Activated CD8-positive, alpha-beta memory T cell treated with anti-CD3 and anti-CD28 coated beads, Interleukin-2, amount 50 U/mL, for 4 hours (primary cell): ENCODE measurements at places on chromosomes 1 and 21.

GRCh38 chr21:40120940-40121575 is 253.8 kb downstream of the PCP4 start:
- DNase-seq: no peak

DNA sequence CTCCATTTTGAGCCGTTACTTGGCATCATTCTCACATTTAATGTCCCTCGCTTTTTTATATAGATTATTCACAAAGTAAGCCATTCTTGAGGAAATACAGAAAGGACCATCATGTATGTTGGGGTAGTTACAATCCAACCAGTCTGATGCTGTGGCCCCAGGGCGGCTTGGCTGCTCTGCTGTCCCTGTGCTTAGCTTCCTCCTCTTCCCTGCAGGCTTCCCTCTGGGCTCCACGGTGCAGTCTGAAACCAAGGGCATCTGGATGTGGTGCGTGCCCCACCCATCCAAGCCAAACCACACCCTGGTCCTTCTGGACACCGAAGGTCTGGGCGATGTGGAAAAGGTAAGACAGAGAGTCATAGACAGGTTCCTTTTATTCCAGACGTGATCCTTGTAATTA is 5.5 kb downstream of the GBP6 start:
- DNase-seq: no peak

DNA sequence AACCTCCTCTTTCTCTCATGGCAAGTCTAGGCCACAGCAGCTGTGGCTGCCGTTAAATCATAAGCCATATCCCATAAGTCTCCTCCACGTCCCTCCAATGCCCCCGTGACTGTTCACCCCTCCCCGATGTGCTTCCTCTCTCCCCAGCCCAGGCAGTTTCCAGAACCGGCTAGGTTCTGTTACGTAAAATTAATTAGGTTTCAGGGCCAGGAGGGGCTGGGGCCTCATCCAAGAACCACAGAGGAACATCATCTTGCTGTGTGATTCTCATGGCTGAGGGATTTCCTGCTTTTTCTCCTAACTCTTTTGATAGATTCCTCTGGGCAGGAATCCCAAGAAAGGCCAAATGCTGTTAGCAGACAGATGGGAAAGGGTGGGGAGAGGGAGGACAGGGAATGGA is 141.8 kb upstream of the AJAP1 start:
- DNase-seq: no peak

- DNase-seq: no peak
Measured at GRCh38 chr1:17616731-17617279, 77.3 kb downstream of the ARHGEF10L start.

DNA sequence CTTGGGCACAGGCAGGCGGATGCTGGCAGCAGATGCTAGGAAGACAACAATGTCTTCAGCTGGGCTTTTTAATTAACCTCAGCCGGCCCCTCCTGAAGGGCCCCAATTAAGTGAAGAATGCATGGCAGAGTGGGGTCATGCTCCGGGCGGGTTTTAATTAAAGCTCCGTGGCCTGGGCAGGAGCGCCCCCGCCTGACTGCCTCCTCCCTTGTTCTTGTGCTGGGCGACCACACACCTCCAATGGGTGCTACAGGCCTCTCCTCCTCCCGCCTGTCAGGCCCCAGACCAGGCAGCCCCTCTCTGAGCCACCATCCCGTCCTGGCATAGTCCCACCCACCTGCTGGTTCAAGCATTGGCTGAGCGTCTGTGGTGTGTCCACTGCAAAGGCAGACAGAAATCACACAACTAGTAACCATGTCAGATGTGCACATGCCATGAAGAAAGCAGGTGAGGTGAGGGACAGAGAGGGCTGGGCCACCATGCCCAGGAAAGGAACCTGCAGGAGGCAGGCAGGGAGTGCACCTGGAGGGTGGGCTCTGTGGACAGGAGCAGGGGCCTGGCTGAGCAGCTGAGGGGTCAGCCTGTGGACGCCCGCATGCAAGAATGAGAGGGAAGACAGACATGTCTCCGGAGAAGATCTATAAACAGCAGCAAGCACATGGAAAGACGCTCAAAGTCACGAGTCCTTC is 8.5 kb upstream of the ARF1 start:
- DNase-seq: no peak

GRCh38 chr1:73167009-73167657 is 884.8 kb upstream of the NEGR1 start:
- DNase-seq: no peak

- no peak for DNase-seq
Measured at GRCh38 chr1:229209386-229209785, 61.5 kb upstream of the RAB4A start.

DNA sequence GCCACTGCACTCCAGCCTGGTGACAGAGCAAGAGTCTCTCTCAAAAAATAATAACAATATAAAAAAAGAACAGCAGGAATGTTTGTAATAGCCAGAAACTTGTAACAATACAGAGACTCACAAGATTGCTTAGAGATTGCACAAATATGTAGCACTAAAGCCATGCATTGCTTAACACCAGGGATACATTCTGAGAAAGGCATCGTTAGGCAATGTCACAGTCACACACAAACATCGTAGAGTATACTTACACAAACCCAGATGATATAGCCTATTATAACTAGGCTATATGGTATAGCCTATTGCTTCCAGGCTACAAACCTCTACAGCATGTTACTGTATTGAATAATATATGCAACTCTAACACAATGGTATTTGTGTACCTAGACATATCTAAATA is 45.3 kb downstream of the GPATCH2 start:
- no peak for DNase-seq

GRCh38 chr1:40058453-40059337 is 18.2 kb downstream of the CAP1 start:
- no peak for DNase-seq

DNA sequence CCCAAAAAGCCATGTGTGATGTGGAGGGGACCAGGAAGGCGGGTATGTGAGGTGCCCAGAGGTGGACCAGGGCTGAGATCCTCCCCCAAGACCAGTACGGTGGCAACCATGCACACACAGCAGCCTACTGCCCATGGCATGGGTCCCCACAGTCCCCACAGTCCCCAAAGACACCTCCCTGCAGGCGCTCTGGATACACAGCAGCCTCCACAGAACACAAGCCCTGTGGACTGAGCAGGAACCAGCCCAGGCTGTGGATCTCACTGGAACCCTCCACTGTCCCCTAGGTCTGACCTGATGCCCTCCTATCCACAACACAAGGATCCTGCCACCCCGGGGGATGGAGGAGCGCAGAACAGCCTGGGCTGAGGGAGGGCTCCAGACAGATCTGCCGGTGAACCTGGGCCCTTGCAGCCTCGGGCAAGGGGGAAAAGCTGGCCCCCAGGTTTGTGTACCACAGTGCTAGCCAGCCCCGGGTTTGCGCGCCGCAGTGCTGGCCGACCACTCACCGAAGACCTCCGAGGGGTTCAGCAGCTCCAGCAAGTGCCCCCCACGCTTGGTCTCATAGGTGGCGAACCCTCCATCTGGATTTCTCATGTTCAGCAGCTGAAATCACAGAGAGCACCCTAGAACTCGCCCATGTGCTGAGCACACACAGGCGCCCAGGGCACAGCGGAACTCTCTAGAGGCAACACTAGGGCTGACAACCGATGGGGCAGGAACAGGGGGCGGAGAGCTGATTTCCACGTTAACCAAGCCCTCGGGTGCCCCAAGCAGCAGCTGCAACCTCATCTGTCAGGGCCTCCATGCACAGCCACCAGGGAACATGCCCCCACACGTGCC is 22.1 kb upstream of the SPATC1L start:
- DNase-seq: no peak

- no peak for DNase-seq
Measured at GRCh38 chr1:178382372-178382771, 114.4 kb downstream of the CLEC20A start.
